ENCODE measurements at places on chromosomes 5 and 9.

DNA sequence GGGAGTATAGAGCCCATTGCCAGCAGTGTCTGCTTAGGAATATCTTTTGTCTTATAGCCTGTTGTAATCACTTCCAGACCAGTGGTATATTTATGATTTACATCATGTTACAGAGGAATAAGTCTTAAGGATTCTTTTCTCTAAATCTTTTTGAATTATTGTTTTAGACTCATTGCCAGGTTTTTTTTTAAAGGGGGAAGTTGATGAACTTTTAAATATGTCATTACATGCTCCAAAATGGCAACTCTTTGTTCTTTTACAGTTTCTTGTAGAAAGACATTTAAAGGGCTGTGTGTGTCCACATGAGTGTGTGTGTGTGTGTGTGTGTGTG lies 59.4 kb upstream of the NFIB start:
- DNase-seq, result no peak

DNA sequence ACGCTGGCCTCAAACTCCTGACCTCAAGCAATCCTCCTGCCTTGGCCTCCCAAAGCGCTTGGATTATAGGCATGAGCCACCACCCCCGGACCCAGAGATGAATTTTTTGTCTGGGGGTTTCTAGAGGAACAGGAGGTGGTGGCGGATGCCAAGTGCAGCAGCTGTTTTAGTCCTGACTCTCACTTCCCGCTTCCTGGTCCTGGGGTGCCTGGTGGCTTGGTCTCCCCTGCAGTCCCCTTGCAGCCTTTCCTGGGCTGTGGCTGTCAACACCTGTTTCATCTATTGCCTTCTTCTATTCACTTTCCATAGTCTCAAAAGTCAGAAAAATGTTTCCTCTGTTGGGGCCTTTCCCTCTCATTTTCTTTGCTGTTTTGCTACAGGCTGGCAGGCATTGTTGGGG lies 6.5 kb upstream of the NHP2 start:
- no peak for DNase-seq

DNA sequence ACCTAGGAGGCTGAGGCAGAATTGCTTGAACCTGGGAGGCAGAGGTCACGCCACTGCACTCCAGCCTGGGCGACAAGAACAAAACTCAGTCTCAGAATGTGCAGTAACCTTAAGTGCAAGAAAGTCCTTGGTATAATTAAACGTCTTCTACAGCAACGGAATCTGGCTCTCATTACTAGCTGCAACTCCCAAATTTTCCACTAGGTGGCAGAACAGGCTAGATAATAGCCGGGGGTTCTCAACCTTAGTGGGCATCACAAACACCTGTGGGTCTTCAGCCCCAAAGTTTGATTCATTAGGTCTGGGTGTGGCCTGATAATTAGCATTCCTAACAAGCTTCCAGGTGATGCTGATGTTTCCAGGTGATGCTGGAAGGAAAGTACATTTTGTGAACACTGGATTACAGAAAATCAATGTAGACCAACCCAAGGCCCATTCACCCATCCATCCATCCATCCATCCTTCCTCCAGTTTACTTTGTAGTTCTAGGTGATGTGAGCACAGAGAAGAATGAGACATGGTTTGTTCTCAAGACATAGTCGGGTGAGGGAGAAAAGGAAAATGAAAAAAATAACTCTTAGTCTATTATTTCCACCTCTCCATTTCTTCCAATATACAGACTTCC lies 37.3 kb downstream of the FBXW2 start:
- DNase-seq, result peak; percentile 69

- DNase-seq, result no peak
Measured at GRCh38 chr5:14753947-14754346, 89.4 kb downstream of the OTULIN start.

GRCh38 chr9:112817860-112818203 lies 67.3 kb downstream of the SNX30 start:
- DNase-seq, result no peak

GRCh38 chr5:73893813-73894212 lies 267.8 kb downstream of the ARHGEF28 start:
- no peak for DNase-seq

DNA sequence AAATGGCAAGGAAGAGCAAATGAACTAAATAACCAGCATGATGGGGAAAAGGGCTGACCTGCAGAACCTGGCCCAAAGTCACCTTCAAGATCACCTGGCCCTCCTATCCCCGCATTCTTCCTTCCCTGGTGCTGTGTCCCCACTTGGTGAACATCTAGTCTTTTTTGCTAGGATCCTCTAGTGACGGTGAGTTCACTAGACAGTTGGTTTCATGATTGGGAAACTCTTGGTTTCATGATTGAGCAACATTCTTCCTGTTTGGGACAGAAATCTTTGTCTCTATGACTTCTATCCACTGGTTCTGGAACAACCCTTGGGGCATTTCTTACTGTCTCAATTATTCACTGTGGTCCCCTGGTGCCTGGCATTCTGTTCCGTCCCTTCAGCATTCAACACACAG lies 50.2 kb upstream of the DAB2IP start:
- DNase-seq, result no peak

- no peak for DNase-seq
Measured at GRCh38 chr5:148214665-148215185, 11.9 kb downstream of the SPINK6 start.

GRCh38 chr9:135910216-135910615 lies 2.9 kb upstream of the CAMSAP1 start:
- no peak for DNase-seq

DNA sequence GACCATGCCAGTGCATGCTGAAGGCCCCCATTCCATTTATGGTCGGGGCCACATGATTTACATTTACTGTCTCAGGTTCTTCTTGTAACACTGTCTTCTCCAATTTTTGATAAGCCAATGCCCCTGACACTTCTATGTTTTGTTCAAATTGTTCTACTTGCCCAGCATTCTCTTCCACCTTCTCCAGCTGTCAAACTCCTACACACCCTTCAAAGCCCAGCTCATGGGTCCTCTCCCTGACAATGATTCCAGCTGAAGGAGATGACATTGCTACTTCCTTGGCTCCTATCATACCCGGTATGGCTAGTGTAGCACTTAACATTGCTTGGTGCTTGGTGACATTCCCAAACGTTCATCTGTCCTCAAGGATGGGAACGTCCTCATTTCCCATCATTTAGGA lies 41.1 kb upstream of the KCNMB1 start:
- no peak for DNase-seq

DNA sequence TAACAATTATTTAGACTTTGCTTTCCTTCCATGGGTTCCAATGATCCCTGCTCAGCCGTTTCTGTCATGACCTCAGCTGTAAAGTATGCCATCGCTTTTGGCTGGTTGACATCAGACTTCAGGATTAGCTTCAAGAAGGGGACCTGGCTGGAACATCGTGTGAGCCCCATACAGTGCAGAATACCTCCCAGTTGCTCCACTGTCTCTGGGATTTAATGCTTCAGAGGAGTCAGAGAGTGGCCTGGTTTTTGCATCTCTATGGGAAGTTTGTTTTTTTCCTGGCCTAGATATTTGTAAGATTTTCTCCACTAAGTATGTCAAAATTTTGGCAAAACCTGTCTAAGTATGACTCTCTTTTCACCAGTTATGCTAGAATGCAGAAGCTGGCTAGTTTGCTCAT lies 216.9 kb downstream of the GABBR2 start:
- DNase-seq, result no peak

- DNase-seq, result no peak
Measured at GRCh38 chr9:123776708-123777537, 153.0 kb downstream of the DENND1A start.

DNA sequence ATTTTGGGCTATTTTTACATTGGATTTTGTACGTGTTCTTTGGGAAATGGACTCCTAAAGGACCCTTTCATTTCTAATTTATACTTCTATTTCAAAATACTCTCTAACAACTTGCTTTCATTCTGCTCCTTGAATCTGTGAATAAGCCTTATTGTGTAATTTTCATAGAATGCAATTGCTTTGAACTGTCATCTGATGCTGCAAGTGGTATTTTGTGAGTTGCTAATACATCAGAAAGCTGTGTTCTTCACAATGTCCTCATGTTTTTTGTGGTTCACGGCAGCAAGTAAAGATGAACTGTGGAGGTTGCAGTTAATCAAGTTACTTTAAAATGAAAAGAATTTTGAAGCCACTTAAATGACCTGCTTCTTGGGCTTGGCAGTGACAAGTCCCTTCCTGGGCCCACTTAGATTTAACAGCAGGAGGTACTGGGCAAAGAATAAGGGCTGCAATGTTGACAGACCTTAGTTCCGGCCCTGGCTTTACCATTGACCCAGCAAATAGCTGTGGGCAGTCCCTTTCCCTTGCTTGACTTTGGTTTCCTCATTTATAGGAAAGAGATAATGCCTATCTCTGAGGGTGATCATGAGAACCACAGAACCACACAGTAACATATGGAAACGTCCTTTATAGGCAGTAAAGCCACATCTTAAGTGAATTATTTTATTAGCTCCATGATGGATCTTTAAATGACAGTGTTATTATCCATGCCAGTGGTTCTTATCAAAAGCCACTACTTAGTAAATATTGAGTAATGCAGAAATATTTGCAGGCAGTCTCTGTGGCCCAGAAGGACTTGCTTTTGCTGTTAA lies 54.8 kb downstream of the IQGAP2 start:
- DNase-seq, result peak; percentile 5

GRCh38 chr5:137142346-137142745 lies 356.8 kb downstream of the SPOCK1 start:
- no peak for DNase-seq

DNA sequence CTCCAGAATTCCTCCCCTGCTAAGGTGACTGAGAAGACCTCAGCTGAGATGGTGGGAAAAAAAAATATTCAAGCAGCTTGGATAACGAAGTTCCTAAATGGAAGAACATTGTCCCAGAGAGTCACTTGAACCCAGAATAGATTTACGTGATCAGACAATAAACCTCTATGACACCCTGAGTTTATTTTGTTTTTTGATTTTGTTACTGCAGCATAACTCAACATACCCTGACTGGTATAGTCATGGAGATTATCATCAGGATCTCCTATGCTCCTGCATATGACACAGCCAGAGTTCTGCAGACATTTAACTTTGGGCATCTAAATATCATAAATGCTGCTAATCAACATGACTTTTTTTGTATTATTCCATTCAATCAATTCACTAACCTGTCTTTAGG lies 282.9 kb downstream of the RASEF start:
- DNase-seq, result no peak

DNA sequence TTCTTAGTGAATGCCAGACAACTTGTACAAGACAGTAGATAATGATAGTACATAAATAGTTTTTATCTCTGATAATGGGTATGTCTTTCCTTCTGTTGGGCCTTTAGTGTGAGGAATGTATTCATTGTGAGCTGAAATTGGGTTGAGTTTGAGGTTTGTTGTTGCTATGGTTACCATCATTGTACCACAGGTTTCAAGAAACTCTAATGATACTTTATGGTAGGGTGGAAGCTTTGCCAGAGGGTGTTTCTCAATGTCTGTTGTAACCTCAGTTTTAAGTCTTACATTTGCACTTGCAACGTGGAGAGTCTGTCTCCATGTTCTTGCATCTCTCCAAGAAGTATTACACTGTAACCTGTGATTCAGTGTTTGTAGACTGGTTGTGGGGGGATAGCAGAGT lies 1550.1 kb downstream of the MAT2B start:
- no peak for DNase-seq

Measured in GM12865 (cell line).